ENCODE measurements at places on chromosomes 2 and 18.

DNA sequence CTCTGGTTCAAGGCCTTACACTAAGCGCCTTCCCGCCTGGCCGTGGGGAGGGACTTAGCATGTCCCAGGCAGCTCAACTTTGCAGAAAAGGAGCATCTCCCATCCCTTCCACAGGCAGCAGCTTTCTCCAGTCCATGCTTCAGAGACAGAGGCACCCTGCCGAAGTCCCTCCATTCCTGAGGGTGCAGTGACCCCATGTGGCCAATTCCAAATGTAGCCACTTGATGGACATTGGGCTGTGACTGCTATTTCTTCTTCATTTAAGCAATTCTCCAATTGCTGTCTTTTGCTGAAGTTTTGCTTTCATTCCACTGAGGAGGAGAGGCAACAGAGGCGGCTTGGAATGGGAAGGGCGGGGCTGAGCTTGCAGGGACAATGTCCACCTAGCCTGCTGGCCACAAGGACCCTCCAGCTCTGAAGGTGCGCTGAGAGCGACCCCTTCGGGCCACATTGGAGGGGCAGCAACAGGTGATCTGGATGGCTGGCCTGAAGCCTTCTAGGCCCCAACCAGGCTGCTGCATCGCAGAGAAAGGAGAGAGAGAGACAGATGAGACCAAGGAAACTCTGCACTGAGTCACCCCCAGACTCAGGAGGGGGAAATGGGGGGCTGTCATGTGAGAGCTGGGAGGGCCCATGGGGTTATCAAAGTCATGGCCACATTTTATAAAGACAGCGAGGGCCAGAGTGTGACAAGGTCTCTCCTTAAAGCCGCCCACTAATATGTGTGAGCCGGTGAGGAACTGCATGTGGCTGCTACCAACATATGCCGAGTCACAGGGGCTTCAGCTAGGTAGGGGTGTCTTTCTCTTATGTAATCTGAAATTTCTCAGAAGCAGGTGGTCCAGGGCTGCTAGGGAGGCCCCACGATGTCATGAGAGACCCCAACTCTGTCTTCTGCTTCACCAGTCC, 61.3 kb downstream of the LONRF2 start:
- peak; percentile 86 for DNase-seq

DNA sequence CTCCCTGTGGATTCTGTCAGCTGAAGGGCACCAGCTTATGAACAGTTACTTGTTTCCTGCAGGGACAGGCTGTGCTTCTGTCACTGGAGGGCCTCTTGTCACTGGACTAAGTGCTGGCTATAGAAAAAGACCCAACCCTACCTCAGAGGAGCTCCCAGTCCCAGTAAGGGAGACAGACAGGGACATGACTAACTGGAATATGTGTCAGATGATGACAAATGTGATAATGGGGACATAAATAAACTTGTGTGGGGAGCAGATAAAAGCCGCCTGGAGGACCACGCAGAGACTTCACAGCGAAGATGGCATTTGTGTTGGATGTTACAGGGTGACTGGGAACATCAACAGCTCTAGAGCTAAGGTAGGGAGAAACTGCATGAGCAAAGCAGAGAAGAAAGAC, 95.0 kb downstream of the MAPRE2 start:
- no peak for DNase-seq

GRCh38 chr2:138922973-138923563, 142.9 kb upstream of the NXPH2 start:
- DNase-seq = no peak

DNA sequence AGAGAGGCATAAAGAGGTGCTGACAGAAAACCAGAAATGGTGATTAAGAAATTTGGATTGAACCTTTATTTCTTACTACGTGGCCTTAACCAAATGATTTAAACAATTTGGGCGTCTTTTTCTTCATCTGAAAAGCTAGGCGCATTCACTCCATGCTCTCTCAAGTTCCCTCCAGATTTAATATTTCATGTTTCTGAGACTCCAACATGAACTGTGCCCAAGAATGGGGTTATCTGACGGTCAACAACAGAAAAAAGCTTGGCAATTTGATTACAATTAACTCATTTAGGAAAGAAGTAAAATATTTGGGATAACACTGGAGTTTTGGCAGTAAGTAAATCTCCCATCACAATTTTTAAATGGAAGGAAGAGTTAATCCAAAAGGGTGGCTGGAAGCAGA, 345.4 kb downstream of the ARHGAP15 start:
- DNase-seq = no peak

DNA sequence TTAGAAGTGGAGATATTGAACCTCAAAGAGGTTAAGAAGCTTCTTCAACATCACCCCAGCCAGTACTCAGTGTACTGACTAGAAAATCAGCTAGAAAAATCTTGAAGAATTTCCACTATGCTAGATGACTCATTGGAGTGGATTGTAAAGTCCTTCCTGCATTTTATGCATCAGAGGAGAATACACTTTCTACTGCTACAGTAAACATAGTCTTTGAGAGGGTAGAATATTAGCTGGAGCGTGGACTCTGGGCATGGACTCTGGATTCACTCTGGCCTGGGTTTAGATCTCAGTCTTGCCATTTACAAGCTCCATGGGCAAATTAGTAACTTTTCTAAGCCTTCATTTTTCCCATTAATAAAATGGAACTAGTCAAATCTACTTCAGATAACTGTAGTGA, 215.9 kb downstream of the IRS1 start:
- no peak for DNase-seq

- no peak for DNase-seq
Measured at GRCh38 chr2:17717666-17718065, 35.9 kb downstream of the SMC6 start.

DNA sequence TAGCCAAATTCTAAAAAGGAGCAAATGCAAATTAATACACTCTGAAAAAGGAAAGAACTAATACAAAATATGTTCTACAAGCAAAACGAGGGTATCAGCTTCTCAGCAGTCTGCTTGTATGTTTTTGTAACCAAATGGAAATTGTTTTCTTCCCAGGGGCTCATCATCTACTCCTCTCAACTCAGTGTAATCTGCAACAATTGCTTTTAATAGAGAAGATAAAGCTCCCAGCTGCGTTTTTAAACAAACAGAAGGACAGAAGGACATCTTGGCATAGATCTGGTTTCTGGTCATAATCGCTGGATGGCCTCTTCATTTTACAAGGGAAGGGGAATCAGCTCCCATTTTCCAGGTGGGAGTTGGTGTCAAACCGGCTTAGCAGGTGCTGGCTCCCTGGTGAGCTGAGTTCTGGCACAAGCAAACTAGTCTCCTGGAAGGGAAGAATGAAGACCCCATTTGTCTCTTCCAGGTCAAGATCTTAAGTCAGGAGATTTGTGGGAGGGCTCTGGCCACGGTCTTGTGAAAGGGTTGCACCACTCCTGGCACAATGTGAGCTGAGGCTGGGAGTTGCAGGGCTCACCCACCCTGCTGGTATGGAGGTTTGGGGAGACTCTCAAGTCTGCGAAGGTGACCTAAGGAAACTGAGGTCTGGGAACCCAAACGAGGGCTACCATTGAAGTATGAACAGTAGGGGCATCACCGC, 41.6 kb downstream of the NPPC start:
- no peak for DNase-seq

GRCh38 chr2:239905884-239906654, 119.1 kb downstream of the NDUFA10 start:
- DNase-seq = no peak

GRCh38 chr2:168060986-168061750, 186.2 kb downstream of the STK39 start:
- no peak for DNase-seq
